ENCODE measurements at places on chromosomes 16 and 17.

- peak overlapping the region; percentile 71 for H3K27ac ChIP-seq
- H3K4me3 ChIP-seq: peak overlapping the region; percentile 14
- H3K27me3 ChIP-seq: no peaks in the 10 kb centered on the region
- no peak for DNase-seq
Measured at GRCh38 chr17:14199601-14200000, 37.1 kb downstream of the CDRT15 start.

- peak overlapping the region; percentile 93 for H3K4me3 ChIP-seq
- H3K36me3 ChIP-seq: peaks cover 26% of the 10 kb centered on the region
- peaks cover 26% of the 10 kb centered on the region for H3K4me1 ChIP-seq
- peak overlapping the region; percentile 94 for H3K27ac ChIP-seq
Measured at GRCh38 chr17:5418858-5419355, 555 bp downstream of the NUP88 start.

DNA sequence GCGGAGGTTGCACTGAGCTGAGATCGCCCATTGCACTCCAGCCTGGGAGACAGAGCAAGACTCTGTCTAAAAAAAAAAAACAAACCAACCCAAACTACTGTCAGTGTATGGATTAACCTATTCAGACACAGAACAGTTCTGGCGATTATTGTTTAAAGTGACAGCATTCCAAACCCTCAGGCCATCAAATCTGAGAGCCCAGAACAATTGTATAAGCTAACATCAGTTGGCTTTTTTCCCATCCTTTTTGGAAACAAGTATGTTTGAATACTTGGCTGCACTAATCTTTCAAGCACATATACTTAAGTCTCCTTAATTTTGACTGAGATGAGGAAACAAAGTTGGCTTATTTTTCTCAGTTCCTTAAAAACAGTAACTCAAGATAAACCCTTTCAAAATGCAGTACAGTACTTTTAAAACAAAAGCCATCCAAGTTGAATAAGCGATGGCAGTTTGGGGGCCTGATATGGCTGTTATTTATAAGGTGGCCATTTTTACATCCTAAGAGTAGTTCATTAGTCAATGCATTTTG, 1.4 kb downstream of the ZSWIM7 start:
- H3K4me3 ChIP-seq: peak overlapping the region; percentile 72
- no peaks in the 10 kb centered on the region for H3K27me3 ChIP-seq
- no peak for DNase-seq
- peaks cover 16% of the 10 kb centered on the region for H3K4me1 ChIP-seq
- peaks cover 23% of the 10 kb centered on the region for H3K36me3 ChIP-seq

DNA sequence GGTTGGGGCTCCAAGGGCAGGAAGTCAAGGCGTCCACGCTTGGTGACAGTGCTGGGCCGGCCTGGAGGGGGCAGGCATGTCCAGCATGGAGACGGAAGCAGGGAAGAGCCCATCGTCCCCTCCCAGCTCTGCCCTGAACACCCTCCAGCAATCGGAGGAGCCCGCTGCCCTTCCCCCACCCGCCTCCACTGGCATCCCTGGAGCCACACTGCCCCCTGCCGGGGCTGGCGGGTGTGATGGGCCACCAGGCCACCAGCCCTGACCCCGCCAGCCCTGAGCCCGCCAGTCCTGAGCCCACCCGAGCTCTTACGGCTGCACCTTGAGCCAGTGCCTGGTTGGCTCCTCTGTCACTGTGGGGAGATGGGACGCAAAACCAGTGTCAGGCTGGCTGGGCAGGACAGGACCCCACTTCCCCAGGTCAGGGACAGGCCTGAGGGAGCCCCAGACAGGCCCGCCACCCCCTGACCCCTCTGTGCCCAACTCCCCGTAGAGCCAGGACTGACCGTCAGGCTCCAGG, 4.1 kb upstream of the CDH15 start:
- H3K27ac ChIP-seq: no peak overlapping the region
- no peak overlapping the region for H3K4me3 ChIP-seq
- no peaks in the 10 kb centered on the region for H3K27me3 ChIP-seq
- no peaks in the 10 kb centered on the region for H3K36me3 ChIP-seq
- DNase-seq: peak; percentile 79
- H3K4me1 ChIP-seq: peaks cover 8% of the 10 kb centered on the region

DNA sequence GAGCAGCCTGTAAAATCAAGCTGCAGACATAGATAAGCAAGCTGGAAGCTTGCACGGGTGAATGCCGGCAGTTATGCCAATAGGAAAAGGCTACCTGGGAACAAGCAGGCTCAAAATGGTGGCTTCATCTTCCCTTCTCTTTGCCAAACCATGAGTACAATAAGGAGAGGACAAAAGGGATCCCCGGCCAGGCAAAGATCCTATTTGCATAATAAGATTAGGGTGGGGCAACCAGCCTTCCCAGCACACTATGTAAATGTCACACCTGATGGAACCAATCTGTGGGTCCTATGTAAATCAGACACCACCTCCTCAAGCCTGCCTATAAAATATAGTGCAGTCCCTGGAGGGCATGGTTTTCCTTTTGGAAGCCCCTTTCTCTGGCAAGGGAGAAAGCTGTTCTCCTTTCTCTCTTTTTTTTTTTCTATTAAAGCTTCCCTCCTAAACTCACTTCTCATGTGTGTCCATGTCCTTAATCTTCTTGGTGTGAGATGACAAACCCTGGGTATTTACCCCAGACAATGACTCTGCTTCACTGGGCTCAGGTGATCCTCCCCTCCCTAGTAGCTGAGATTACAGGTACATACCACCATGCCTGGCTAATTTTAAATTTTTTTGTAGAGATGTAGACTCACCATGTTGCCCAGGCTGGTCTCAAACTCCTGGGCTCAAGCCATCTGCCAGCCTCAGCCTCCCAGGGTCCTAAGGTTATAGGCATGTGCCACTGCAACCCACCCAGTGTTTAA, 44.2 kb downstream of the PSMD12 start:
- no peak for DNase-seq
- no peaks in the 10 kb centered on the region for H3K27me3 ChIP-seq
- no peak overlapping the region for H3K27ac ChIP-seq

DNA sequence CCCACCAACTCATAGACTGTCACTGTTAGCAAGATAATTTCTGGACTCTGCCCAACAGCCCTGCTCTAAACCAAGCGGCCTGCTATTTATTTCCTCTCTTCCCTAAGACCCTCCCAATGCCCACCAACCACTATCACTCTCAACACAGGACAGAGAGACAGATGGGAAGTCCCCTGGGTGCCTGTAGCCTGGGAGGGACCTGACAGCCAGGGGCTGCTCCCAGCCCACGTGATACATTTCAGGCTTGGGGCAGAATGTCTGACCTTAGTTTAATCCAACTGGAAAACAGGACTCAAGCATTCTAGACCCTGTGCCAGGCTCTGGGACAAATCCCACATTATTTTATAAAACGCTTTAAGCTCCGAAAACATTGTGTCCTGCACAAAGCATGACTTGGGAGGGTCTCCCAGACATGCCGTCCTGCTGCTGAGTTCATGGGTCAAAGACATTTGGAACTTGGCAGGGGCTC, 23.6 kb downstream of the XYLT1 start:
- no peak overlapping the region for H3K4me3 ChIP-seq
- DNase-seq: no peak
- H3K27me3 ChIP-seq: no peaks in the 10 kb centered on the region
- H3K4me1 ChIP-seq: peaks cover 24% of the 10 kb centered on the region

- H3K4me3 ChIP-seq: no peak overlapping the region
- no peaks in the 10 kb centered on the region for H3K36me3 ChIP-seq
- H3K27me3 ChIP-seq: no peaks in the 10 kb centered on the region
- no peaks in the 10 kb centered on the region for H3K4me1 ChIP-seq
- H3K27ac ChIP-seq: no peak overlapping the region
Measured at GRCh38 chr16:54331241-54332002, 44.8 kb upstream of the IRX3 start.

- DNase-seq: no peak
- no peaks in the 10 kb centered on the region for H3K36me3 ChIP-seq
- no peak overlapping the region for H3K4me3 ChIP-seq
- H3K4me1 ChIP-seq: no peaks in the 10 kb centered on the region
Measured at GRCh38 chr17:13704333-13704732, 102.6 kb upstream of the HS3ST3A1 start.

- DNase-seq: no peak
- no peak overlapping the region for H3K27ac ChIP-seq
- H3K4me1 ChIP-seq: peaks cover 5% of the 10 kb centered on the region
- peaks cover 4% of the 10 kb centered on the region for H3K36me3 ChIP-seq
Measured at GRCh38 chr17:61862105-61862574, 1.2 kb downstream of the BRIP1 start.

- DNase-seq: no peak
- no peaks in the 10 kb centered on the region for H3K36me3 ChIP-seq
- no peaks in the 10 kb centered on the region for H3K27me3 ChIP-seq
- no peak overlapping the region for H3K27ac ChIP-seq
Measured at GRCh38 chr16:79155904-79156303, 444.6 kb downstream of the MAF start.

- H3K4me3 ChIP-seq: no peak overlapping the region
- H3K4me1 ChIP-seq: no peaks in the 10 kb centered on the region
- no peak overlapping the region for H3K27ac ChIP-seq
- H3K27me3 ChIP-seq: no peaks in the 10 kb centered on the region
- H3K36me3 ChIP-seq: no peaks in the 10 kb centered on the region
Measured at GRCh38 chr16:19128454-19129200, 14.9 kb downstream of the ITPRIPL2 start.

GRCh38 chr17:55673743-55674506, 48.7 kb downstream of the TMEM100 start:
- H3K27me3 ChIP-seq: no peaks in the 10 kb centered on the region
- H3K4me1 ChIP-seq: no peaks in the 10 kb centered on the region
- no peak for DNase-seq
- no peaks in the 10 kb centered on the region for H3K36me3 ChIP-seq

DNA sequence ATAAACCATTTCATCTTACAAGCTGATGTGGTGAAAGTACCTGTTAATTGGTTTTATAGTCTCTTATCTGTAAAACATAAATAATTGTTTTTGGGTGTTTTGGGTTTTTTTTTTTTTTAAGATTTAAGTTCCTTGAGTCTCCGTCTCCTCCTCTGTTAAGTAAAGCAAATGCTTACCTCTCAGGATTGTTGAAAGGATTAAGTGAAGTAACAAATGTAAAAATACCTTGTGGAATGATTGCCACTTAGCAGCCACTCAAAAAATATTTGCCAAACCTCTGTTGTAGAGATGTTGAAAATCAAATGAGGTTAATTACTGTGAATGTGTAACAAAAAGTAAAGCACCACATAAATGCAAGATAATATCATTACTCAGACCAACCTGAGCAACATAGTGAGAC, 19.2 kb downstream of the LIMD2 start:
- H3K4me3 ChIP-seq: no peak overlapping the region
- H3K27ac ChIP-seq: no peak overlapping the region
- H3K27me3 ChIP-seq: no peaks in the 10 kb centered on the region
- no peak for DNase-seq

GRCh38 chr17:44409309-44410028, 20.0 kb upstream of the ITGA2B start:
- no peaks in the 10 kb centered on the region for H3K4me1 ChIP-seq
- H3K27ac ChIP-seq: no peak overlapping the region
- DNase-seq: no peak
- peaks cover 15% of the 10 kb centered on the region for H3K36me3 ChIP-seq
- H3K4me3 ChIP-seq: no peak overlapping the region
- no peaks in the 10 kb centered on the region for H3K27me3 ChIP-seq

- H3K36me3 ChIP-seq: no peaks in the 10 kb centered on the region
- H3K4me3 ChIP-seq: no peak overlapping the region
- no peak for DNase-seq
- no peaks in the 10 kb centered on the region for H3K4me1 ChIP-seq
- no peaks in the 10 kb centered on the region for H3K27me3 ChIP-seq
- no peak overlapping the region for H3K27ac ChIP-seq
Measured at GRCh38 chr16:84228256-84228838, 11.5 kb downstream of the KCNG4 start.

All from naive thymus-derived CD4-positive, alpha-beta T cell (primary cell).